Gastrocnemius medialis (tissue), 4 donors: ENCODE measurements at places on chromosomes 16 and 17. TPM values are rescaled to one million over a fixed set of nuclear protein-coding genes. Genes with fewer than 3 reads are reported as not detected.

CCL3 gene
- 1.7 TPM for total RNA-seq

GRCh38 chr16:66961914-66962313, 848 bp downstream of the CES3 start:
- no peak overlapping the region for H3K4me3 ChIP-seq
- no peak for DNase-seq
- peak overlapping the region; percentile 3 for H3K27ac ChIP-seq
- no peaks in the 10 kb centered on the region for H3K36me3 ChIP-seq
- no peaks in the 10 kb centered on the region for H3K27me3 ChIP-seq

- peak overlapping the region; percentile 27 for H3K4me3 ChIP-seq
Observed at GRCh38 chr17:36934144-36934691, 3.1 kb upstream of the LHX1 start.

- H3K4me1 ChIP-seq: no peaks in the 10 kb centered on the region
- no peak overlapping the region for H3K4me3 ChIP-seq
- no peak overlapping the region for H3K27ac ChIP-seq
- no peak for DNase-seq
- no peaks in the 10 kb centered on the region for H3K27me3 ChIP-seq
Observed at GRCh38 chr16:16992975-16993765, 477.6 kb downstream of the XYLT1 start.

GRCh38 chr16:2392025-2392424, 37.2 kb upstream of the CCNF start:
- H3K27me3 ChIP-seq: no peaks in the 10 kb centered on the region
- no peak overlapping the region for H3K27ac ChIP-seq
- H3K4me3 ChIP-seq: no peak overlapping the region
- DNase-seq: no peak
- H3K4me1 ChIP-seq: no peaks in the 10 kb centered on the region

DNA sequence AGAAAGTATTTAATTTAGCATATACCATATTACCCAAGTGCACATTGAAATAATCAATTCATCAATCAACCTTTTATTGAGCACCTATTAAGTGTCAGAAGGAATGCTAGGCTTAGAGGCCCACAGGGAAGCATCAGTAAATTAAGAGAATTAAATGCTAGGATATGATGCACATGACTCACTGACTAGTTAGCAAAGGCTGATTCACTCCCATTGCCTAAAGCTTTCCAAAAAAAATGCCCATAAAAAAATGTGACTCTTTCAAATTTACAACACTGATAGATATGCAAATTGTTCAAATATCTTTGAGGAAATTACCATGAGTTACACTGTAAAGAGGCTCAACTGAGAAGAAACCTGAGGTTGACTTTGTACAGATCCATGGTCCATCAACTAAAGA, 883.3 kb downstream of the CDH11 start:
- no peaks in the 10 kb centered on the region for H3K27me3 ChIP-seq
- DNase-seq: no peak
- no peaks in the 10 kb centered on the region for H3K36me3 ChIP-seq
- H3K27ac ChIP-seq: no peak overlapping the region
- no peak overlapping the region for H3K4me3 ChIP-seq

GRCh38 chr17:72598695-72599094, 477.9 kb downstream of the SOX9 start:
- no peaks in the 10 kb centered on the region for H3K36me3 ChIP-seq
- no peak overlapping the region for H3K27ac ChIP-seq
- H3K4me1 ChIP-seq: no peaks in the 10 kb centered on the region
- no peak overlapping the region for H3K4me3 ChIP-seq
- no peak for DNase-seq
- H3K27me3 ChIP-seq: peaks cover 3% of the 10 kb centered on the region

DNA sequence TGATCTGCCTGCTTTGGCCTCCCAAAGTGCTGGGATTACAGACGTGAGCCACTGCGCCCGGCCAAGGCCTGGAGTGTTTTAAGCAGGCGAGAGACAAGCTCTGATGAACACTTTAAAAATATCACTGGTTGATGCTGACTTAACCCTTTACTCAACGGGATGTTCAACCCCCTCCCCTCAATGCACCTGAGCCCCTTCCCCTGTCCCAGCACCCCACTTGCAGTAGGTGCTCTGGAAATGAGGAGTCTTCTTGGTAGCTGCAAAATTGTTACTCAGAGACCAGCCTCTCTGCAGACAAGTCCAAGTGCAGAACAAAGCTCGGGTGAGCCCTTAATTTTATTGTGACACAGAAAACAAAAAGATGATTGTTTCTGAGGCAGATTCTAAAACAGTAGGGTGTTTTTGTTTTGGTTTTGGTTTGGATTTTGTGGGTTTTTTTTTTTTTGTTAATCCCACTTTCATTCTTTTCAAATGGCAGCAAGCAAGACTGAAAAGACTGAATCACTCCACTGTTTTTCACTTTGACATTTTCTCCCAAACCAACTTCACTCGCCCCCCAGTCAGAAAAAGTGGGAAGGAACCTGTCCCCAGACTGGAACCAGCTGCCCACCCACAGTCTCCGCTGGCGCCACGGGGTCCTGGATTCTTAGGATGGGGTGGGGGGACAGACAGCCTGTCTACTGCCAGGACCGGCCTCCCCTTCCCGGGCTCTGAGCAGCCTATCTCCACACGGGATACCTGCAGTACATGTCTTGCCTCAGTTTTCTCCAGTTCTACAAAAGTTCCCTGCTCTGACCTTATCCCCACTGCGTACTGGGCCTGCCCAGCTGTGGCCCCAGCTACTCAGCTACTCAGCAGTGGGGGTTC, 5.2 kb upstream of the PLLP start:
- no peaks in the 10 kb centered on the region for H3K27me3 ChIP-seq
- H3K36me3 ChIP-seq: no peaks in the 10 kb centered on the region
- H3K4me1 ChIP-seq: peaks cover 4% of the 10 kb centered on the region
- H3K4me3 ChIP-seq: no peak overlapping the region
- DNase-seq: no peak
- H3K27ac ChIP-seq: no peak overlapping the region

- H3K4me1 ChIP-seq: no peaks in the 10 kb centered on the region
- no peak for DNase-seq
- H3K27ac ChIP-seq: no peak overlapping the region
- H3K36me3 ChIP-seq: no peaks in the 10 kb centered on the region
- no peaks in the 10 kb centered on the region for H3K27me3 ChIP-seq
- H3K4me3 ChIP-seq: no peak overlapping the region
Observed at GRCh38 chr17:77768248-77768852, 190.2 kb upstream of the TNRC6C start.

DNA sequence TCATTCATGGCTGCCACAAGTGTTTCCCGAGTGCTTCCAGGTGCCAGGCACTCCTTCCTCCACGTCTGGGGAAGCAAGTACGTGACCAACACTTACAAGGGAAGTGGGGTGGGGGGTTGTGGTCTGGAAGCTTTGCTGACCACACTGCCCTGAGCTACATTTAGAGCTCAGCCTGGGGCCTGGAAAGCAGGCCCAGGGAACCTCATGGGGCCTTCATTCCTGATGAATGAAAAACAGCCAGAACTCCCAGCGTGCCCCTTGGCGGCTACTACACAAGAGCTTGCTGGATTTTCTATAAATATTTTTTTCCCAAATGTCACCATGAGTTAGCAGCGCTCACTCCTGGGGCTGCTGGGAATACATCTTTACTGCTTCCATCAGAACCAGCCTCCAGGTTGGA, 73.3 kb downstream of the ABCC12 start:
- H3K27ac ChIP-seq: no peak overlapping the region
- no peak overlapping the region for H3K4me3 ChIP-seq
- H3K4me1 ChIP-seq: peaks cover 23% of the 10 kb centered on the region

GRCh38 chr17:77364381-77364911, 223.7 kb downstream of the SEC14L1 start:
- no peak overlapping the region for H3K27ac ChIP-seq
- H3K4me3 ChIP-seq: no peak overlapping the region
- H3K27me3 ChIP-seq: no peaks in the 10 kb centered on the region
- no peak for DNase-seq

DNA sequence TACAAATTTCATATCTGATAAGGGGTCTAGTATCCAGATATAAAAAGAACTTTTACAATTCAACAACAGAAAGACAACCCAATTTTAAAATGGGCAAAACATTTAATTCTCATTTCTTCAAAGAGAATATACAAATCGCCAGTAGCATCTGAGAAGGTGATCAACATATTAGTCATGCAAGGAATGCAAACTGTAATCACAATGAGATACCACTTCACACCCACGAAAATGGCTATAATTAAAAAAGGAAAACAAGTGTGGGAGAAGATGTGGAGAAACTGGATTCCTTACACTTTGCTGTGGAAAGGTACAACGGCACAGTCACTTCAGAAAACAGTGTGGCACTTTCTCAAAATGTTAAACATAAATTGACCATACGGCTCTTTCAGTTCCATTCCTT, 168.2 kb downstream of the VPS53 start:
- no peak for DNase-seq
- H3K36me3 ChIP-seq: peaks cover 22% of the 10 kb centered on the region
- H3K27ac ChIP-seq: no peak overlapping the region
- H3K4me1 ChIP-seq: no peaks in the 10 kb centered on the region
- H3K4me3 ChIP-seq: no peak overlapping the region

DNA sequence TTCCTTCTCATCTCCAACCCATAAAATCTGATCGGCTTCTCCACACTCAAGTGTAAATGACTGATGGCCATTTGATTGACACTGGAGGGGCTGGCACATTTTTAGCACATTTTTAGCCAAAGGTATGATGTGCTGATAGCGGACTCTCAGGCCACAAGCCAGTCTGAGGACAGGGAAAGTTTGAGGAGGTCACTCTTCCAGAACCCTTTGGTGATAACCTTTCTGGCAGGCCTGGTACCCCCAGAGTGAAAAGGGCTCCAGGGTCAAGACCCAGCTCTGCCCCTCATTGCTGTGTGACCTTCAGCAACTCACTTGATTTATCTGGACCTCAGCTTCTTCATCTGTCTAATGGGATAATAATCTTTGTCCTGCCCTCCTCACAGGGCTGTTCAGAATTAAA, 1.7 kb upstream of the NLRC5 start:
- H3K36me3 ChIP-seq: no peaks in the 10 kb centered on the region
- no peak overlapping the region for H3K4me3 ChIP-seq
- peak overlapping the region; percentile 83 for H3K27ac ChIP-seq

DNA sequence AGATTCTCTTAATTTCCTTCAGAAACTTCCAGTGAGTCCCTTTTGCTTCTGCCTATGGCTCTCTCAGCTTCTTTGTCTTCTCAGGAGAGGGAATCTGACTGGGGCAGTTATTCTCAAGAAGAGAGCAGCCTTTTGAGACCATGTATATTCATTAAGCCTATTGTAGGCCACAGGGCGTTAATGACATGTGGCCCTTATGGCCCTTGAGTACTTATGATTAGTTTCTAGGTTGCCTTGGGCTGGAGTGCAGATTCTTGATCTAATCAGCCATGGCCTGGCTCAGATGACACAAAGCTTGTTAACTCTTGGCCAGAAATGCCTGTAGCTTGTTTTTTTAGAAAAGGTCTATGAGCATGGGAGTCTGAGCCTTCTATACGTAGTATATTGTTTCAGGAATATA, 17.4 kb downstream of the MFSD11 start:
- no peak overlapping the region for H3K4me3 ChIP-seq
- H3K27ac ChIP-seq: no peak overlapping the region
- H3K36me3 ChIP-seq: no peaks in the 10 kb centered on the region
- DNase-seq: no peak

RASD1 gene
- 64.2 TPM for total RNA-seq

OR1F1 gene
- total RNA-seq: not detected

DNA sequence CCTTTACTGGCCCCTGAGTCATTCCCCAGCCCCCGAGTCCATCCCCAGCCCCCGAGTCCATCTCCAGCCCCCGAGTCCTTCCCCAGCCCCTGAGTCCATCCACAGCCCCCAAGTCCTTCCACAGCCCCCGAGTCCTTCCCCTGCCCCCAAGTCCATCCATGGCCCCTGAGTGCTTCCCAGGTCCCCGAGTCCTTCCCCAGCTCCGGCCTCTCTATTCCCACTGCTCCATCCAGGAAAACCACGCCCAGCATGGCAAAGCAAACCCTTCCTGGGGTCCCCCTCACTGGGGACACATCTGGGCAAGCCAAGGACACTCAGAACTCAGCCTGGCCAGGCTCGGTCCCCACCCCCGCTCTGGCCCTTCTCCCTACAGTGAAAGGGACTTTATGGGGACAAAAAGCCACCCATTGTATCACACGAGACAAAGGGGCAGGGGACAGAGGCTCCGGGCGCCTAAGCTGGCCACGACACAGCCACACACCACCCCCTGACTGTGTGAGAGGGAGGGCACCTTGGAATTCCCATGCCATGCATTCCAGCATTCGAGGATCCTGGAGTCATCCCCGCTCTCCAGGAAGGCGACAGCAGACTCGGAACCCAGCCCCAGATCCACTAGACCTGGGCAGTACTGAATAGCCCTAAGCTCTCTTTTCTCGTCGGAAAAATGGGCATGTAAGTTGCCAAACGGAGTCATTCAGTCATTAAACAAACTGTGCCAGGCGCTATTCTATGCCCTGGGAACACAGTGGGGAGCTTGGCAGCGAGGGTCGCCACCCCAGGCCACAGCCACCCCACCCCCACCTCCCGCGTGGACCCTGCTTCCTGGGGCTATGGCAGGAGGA, 14.0 kb downstream of the PLLP start:
- DNase-seq: no peak
- no peak overlapping the region for H3K27ac ChIP-seq
- no peak overlapping the region for H3K4me3 ChIP-seq
- H3K4me1 ChIP-seq: no peaks in the 10 kb centered on the region
- no peaks in the 10 kb centered on the region for H3K36me3 ChIP-seq

- no peak overlapping the region for H3K27ac ChIP-seq
- H3K36me3 ChIP-seq: no peaks in the 10 kb centered on the region
- no peak for DNase-seq
- peaks cover 3% of the 10 kb centered on the region for H3K27me3 ChIP-seq
- H3K4me1 ChIP-seq: no peaks in the 10 kb centered on the region
Observed at GRCh38 chr16:86214326-86215232, 295.7 kb upstream of the FOXF1 start.

DNA sequence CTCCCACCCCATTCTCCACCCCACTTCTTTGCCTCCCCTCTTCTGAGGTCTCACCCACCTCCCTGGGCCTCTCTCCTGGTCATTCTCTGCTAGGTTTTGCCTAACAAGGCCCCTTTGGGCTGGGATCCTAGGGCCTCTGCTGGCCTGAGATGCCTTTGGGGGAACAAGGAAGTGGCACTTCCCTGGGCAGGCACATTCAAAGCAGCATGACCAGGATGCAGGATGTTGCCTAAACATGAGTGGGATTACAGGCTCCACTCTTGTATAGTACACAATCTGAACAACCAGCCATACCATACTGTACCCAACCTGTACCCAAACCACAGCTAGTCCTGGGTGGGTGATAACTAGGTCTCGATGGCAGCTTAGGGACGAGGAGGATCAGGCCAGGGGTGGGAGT, 9.0 kb downstream of the GALK1 start:
- DNase-seq: no peak
- H3K27me3 ChIP-seq: no peaks in the 10 kb centered on the region
- H3K27ac ChIP-seq: no peak overlapping the region

FBXL16 gene
- not detected for total RNA-seq

KRT27 gene
- total RNA-seq: not detected

ITGAL gene
- total RNA-seq: not detected

GRCh38 chr16:75019007-75019406, 20.2 kb downstream of the ZNRF1 start:
- peaks cover 22% of the 10 kb centered on the region for H3K4me1 ChIP-seq
- no peak for DNase-seq
- no peak overlapping the region for H3K4me3 ChIP-seq
- no peaks in the 10 kb centered on the region for H3K27me3 ChIP-seq

HOXB7 gene
- total RNA-seq: 3.0 TPM

DOC2B gene
- total RNA-seq: 4.0 TPM

GINS2 gene
- not detected for total RNA-seq

ZNF263 gene
- 16.0 TPM for total RNA-seq
